ENCODE measurements at places on chromosomes 4 and X.

DNA sequence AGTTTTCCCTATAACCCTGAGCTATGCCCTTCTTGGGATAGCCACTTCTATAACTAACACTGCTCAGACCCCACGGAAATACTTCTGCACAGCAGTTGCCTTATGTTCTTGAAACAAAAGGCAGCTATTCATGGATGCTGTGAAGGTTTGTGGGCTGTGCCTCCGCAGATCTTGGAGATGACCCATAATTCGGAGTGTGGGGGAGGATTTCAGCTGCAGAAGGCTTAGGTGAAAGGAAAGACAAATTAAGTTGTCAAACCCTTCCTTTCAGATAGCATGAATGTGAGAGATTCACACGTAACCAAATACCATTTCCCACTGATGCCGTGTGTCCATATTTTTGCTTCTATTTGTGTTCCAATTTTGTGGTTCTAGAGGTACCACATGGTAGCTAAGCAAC, 38.1 kb upstream of the NYX start:
- no peak for DNase-seq

DNA sequence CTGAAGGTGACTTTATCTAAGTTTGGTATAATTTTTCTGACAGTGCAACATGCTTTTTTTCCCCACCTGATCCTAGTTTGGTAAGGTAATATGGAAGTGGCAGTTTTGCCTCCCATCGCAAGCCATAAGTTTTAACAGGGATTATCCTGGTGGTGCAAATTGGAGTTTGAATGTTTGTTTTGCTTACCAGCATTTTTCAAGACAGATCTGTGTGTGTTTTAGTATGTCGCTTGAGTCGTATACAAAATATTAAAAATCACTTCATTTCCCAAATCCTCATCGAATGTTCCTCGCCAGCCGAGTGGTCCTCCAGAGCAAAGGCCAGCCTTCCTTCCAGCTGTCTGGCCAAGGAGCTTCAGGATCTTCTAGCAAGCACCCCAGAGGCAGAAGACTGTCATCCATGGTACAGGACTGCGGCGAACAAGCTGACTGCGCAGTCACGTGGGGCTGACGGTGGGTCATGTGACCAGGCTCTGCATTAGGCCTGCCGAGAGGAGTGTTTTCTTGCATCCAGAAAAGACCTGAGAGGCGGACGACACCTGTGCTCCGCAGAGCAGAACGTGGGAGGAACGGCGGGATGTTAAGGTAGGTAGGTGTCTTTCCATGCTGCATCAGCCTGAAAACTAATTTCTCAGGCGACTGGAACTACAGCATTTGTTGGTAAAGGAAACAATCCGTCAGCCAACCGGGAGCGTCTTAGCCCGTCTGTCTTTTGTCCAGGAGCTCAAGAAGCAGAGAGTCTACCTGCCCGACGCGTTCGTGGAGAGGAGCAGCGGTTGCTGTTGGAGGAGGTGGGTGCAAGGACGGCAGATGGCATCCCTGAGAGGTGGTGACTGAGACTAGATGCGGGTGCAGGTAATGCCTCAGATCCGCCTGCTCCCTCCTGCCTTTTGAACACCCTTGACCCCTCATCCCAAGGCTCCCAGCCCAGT, at the start of gene GPRASP3:
GPRASP3 (plus strand) TSS at position 507 of the 932 bp plus-strand sequence. CDS start 28,253 bp downstream, outside the sequence.
- DNase-seq: peak; percentile 28

DNA sequence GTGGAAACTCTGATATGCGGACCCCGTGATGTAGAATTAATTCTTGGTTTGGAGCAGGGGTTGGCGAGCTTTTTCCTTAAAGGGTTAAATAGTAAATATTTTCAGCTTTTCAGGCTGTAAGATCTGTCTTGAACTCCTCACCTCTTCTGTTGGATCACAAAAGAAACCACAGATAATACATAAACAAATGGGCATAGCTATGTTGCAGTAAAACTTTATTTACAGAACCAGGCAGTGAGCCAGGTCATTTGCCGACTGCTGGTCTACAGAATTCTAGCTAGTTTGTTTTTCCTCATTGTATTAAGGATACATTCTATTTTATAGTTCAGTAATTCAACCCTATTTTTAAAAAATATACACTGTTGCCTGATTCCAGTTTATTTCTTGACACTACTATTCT, 116.6 kb downstream of the PAPSS1 start:
- DNase-seq: no peak

DNA sequence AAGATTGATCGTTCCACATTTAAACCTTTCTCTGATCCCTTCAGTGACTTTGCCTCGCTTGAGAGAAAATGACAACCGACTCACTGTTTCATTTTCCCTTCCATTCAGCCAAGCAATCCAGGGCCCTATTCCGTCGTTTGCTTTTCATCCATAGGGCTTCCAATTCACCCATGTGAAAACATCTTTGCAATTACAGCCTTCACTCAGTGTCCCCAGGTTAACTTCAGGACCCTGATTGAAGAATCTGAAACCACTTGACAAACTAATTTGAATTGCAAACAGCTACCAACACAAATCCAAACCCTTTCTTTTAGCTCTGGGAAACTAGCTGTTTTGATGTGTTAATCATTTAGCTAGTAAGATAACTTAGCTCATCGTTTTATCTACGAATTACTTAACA, 120.2 kb upstream of the FAM9C start:
- DNase-seq: no peak

DNA sequence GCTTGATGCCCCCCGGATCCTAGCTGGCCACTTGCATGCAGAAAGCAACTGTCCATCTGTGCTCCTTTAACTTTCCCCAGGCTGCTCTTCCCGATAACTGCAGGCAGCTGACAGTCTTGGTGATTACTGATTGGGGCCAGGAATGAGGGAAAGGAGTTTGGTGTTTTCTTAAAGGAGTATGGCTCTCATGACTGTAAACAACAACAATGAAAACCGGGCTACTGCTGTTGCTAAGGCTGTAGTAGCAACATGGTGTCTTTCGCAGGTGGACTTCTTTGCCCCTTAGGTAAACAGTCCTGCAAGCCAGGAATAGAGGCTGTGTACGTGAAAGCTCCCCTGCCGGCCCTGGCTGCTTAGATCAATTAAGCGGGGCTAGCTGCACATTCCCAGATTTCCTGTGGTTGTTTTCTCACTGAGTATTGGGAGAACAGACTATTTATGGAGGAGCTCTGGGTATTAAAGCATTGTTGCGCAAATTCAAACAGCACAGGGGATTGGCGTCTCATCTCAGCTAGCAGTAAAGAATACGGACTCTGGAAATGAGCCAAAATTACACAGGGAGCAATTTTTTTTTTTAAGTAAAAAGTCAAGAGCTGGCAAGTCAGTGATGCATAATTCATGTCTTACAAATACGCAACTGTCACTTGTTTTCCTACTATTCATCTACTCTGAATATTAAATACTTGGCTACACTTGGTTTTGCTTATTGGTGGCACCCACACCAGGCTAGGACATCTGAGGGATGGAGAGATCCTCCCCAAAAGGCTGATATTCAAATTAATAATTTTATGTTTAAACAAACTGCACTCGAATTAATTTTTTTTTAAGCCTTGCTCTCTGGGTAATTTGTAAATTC, 61.6 kb upstream of the NAP1L5 start:
- DNase-seq: no peak

- no peak for DNase-seq
These were observed 68.7 kb downstream of the MGST2 start for GRCh38 chr4:139734201-139734874.

GRCh38 chrX:140467211-140467610, 37.7 kb downstream of the SOX3 start:
- DNase-seq: no peak

- no peak for DNase-seq
These were observed 4.9 kb upstream of the TLR10 start for GRCh38 chr4:38787693-38788092.

- no peak for DNase-seq
These were observed 166.8 kb downstream of the BMPR1B start for GRCh38 chr4:94924566-94924965.

GRCh38 chrX:16678689-16679088, 28.7 kb downstream of the S100G start:
- no peak for DNase-seq

- no peak for DNase-seq
These were observed 118.5 kb downstream of the RBM47 start for GRCh38 chr4:40511036-40511614.

DNA sequence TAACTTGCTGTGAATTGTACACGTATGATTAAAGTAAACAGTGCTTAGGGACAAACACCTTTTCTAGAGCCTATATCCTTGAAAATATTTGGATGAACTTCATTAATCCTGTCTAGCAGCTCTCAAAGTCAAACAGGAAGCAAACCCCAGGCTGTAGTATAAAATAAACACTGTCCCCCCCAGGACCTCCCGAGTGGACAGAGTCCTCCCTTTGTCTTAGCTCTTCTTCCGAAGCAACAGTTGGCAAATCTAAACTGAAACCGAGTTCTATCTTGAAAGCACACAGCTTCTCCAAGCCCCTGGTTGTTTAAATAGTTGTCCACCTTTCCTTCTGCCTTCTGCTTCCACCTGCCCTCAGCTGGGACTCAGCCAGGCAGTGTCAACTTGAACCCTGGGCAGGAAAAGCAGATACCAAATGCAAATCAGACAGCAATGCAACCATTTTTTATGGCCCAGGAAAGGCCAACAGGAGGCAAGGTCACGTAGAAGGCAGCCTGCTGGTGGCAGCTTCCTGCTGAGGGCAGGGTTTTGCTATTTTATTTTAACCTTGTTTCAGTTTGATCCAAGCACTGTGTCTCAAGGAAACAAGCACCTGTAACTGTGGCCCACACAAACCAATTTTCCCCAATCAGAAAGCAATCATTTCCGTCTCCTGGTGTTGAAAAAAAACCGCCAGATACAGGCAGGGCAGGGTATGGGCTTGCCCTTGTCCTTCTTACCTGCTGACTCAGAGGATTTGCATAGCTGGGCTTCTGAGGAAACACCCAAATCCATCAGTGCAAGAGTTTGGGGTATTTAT, 110.3 kb upstream of the KIT start:
- DNase-seq: peak; percentile 4

- no peak for DNase-seq
These were observed 331.1 kb downstream of the GPAT3 start for GRCh38 chr4:83866834-83867621.

DNA sequence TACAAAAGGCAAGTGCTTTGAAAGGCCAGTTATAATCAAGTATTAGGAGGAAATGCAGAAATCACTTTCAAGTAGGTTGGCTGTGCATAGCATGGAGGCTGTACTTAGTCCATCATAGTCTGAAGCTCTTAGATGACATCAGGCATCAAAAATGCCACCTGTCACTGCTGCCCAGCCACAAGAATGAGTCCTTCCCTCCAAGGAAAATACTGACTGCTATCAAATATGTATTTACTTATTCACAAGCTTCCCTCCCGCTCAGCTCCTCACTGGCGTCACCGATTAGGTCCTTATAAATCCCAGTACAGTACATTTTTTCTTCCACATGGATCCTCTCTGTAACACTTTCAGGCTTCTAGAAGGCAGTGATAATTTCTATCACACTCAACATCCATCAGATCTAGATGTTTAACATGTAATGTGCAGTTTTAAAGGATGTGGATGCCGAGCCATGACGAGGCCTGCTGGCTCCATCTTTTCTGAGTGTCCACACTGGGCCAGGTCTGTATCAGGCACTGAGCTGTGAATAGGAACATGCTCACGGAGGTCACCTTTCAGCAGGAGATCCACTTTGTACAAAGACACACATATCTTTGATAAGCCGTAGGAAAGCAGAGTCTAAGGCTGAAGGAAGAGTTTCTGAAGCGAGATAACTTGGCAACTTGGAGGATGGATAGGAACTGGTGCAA, 121.9 kb downstream of the PALLD start:
- no peak for DNase-seq

DNA sequence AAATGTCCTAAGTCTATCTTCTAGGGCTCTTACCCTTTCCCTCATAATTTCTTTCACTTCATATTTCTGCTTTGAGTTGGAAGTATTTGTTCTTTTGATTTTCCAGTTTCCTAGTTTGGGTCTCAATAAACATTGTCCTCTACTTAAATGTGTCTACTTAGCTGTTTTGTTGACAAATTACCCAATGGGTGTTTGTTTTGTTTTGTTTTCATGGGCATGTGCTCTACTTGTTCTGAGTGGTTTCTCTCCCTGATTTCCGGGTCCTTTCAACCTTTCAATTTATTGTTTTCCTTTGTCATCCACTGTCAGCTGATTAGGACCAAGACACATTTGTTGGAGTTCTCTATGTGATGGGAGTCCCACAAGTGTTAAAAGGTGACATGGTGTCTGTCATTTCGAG, 1181.4 kb downstream of the RPA4 start:
- no peak for DNase-seq

- no peak for DNase-seq
These were observed 488 bp downstream of the NAP1L5 start for GRCh38 chr4:88697141-88697540.

DNA sequence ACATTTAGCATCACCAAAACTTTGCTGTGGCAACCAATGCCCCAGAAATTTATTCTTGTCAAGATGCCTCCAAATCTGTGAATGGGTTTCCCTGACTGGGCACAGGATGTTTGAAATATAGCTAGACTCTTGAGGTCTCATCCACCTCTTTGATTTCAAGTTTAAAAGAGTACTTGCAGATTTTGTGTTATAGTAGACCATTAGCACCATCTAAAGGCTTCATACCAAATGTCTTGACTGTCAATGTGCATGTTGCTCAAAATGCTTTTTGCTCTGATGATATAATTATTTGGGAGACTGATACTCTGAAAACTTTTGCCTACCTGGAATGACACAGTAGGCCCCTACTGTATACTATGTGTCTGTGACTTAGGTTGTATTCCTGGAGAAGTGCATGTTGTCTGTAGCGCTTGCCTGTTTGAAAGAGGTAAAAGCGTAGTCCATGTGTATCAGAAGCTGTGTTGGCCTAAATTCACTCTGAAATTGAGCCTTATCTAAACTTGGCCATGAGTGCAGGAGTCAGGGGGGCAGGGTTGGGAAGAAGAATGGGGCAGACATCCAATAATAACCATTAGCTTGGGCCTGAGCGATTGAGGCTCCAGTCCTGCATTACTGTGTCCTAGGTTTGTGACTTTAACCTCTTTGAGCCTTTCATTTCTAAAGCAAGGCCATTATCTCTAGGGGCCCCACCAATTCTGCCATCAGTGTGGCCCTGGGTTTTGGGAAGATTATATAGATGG, 33.8 kb downstream of the NDP start:
- DNase-seq: no peak

DNA sequence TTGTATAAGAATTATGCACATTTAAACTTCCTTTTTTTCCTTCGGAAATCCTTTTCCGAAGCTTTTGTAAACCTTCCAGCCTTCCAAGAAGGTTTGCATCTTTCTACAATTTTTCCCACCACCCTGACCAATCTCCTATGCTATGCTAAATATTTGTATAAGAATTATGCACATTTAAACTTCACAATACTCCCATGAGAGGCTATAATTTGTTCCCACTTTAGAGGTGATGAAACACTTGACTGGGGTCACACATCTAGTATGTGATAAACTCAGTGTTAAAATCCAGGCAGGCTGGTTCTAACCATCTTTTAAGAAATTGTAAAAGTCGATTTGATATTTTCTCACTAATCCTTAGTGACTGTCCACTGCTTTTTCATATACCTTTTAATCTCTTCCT, 22.1 kb downstream of the NUDT6 start:
- DNase-seq: no peak

DNA sequence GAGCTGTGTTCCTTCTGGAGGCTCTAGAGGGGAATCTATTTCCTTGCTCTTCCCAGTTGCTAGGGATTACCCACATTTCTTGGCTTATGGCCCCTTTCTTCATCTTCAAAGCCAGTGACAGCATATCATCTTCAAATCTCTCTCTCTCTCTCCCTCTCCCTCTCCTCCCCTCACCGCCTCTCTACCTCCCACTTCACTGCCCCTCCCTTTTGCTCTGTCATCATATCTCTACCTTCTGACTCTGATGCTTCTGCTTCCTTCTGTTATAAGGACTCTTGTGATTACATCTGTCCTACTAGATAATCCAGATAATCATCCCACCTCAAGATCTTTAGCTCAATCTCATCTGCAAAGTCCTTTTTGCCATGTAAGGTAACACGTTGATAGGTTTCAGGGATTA, 93.1 kb upstream of the TEX13D start:
- no peak for DNase-seq

Measured in GM19239 (cell line).